ENCODE measurements at places on chromosomes 2 and 18. TPM values are rescaled to one million over a fixed set of nuclear protein-coding genes. Genes with fewer than 3 reads are reported as not detected.

Gene SCYGR3
- not detected for total RNA-seq

Gene MLPH
- not detected for total RNA-seq

Gene C2orf81
- total RNA-seq = 0.34 TPM

Gene CDH19
- total RNA-seq = not detected

Gene PRSS56
- total RNA-seq = not detected

Gene SCN9A
- total RNA-seq = 11.5 TPM

Gene AMMECR1L
- total RNA-seq = 15.7 TPM

DNA sequence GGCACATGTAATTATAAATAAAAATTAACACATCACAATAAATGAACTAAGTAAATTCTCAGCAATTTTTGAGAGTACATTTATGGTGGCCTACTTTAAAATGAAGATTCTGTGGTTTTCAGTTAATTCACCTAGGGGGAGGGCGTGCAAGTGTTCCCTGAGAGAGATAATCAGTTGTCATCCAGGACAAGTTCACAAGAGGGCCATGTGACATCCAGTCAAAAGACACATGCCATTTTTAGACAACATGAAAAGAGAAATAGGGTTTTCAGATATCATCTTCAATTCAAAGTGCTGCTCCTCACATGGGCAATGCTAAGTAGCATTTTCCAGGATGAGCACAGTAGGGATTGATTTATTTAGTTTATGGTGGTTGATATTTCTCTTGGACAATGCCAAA lies 393.7 kb downstream of the STK39 start:
- no peak for DNase-seq

DNA sequence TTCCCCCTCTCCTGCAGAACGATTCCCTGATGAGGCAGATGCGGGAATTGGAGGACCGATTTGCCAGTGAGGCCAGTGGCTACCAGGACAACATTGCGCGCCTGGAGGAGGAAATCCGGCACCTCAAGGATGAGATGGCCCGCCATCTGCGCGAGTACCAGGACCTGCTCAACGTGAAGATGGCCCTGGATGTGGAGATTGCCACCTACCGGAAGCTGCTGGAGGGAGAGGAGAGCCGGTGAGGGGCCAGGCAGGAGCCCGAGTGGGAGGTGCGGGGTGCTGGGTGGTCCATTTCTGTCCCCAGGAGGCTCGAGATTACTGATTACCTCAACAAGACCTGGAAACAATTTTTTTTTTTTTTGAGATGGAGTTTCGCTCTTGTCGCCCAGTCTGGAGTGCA lies 3.1 kb downstream of the DES start:
- no peak for DNase-seq

GRCh38 chr2:175597286-175597685 lies 404.8 kb downstream of the LNPK start:
- no peak for DNase-seq

GRCh38 chr18:75377926-75378325 lies 49.6 kb downstream of the SMIM21 start:
- no peak for DNase-seq

DNA sequence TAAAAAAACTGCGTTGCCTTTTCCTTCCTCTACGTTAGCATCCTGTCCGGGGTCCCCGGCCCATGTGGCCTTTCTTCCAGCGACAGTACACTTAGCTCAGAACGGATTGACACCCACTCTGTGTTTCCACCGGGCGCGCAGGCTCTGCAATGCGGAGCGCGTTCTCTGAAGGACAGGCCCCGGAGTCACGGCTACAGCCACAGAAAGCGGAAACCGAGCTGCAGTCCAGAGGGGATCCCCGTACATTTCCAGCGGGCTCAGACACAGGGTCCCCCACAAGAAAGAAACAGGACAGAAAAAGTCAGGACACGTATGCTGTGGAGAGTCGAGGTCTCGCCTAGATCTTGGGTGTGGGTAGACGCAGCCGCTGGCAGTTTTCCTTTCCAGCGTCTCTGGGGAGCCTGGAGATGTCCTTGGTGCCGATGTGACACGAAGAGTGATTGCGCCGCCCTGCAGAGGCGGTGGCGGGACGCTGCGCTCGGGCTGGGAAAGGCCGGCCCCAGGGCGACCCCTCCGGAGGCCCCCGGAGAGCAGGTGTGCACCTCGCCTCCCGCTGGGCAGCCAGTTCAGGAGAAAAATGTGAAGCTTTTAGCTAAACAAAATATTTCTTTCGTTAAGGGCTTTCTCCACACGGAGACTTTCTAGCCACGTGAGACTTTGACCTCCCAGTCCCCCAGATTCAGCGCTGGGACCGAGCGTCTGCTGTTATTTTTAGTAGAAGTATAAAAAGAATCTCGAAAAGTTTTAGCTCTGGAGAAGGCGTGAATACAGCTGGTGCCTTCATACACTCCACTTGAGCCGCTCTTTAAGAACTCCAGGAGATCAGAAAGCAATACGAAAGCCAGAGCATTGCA lies 1.3 kb upstream of the ACKR3 start:
- no peak for DNase-seq

DNA sequence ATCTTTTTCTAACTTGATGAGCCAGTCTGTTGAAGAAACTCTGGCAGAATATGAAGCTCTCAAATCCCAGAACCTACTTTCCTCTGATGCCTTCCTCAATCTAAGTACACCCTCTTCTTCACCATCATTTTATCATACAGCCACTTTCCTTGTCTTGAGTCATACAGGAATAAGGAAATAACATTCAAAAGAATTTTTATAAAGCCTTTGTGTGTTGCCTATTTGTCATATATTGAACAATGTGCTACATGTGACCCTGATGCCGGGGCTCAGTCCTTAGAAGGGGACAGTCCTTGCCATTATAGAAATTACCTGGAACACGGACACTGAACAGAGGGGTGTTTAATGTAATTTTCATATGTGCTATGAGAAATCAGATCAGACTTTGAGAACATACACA lies 27.4 kb downstream of the RAPGEF4 start:
- no peak for DNase-seq

DNA sequence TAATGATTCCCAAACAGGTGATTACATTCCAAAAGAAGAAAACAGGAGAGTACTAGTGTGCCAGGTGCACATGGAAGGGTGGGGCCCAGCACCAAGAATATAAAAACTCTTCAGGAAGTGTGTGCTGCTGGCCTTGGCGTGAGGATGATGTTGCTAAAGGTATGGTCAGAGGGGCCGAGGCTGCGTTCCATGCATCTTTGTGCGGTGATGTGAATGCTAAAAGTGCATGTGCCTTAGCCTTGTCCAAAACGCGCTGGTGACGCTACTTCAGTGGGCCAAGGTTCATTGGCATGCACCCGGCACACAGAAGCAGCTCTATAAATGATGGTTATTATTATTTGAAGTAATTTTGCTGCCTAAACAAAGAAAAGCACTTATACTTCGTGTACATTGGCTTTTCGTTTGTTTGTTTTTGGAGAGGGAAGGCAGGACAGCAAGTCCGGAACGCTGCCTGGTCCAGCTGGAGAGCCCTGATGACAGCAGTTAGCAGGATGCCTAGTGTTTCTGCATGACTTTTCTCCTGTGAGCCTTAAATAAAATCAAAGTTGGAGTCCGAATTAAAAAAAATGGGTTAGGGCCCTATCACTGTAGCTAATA lies 2.9 kb downstream of the ALKAL2 start:
- DNase-seq = no peak
